ENCODE measurements at places on chromosomes 1 and 21.
A peak's percentile ranks its signal among the peaks of the same experiment; 100 is the strongest.

- peak; percentile 53 for DNase-seq
Observed at GRCh38 chr1:37561133-37562132, 4.7 kb downstream of the DNALI1 start.

DNA sequence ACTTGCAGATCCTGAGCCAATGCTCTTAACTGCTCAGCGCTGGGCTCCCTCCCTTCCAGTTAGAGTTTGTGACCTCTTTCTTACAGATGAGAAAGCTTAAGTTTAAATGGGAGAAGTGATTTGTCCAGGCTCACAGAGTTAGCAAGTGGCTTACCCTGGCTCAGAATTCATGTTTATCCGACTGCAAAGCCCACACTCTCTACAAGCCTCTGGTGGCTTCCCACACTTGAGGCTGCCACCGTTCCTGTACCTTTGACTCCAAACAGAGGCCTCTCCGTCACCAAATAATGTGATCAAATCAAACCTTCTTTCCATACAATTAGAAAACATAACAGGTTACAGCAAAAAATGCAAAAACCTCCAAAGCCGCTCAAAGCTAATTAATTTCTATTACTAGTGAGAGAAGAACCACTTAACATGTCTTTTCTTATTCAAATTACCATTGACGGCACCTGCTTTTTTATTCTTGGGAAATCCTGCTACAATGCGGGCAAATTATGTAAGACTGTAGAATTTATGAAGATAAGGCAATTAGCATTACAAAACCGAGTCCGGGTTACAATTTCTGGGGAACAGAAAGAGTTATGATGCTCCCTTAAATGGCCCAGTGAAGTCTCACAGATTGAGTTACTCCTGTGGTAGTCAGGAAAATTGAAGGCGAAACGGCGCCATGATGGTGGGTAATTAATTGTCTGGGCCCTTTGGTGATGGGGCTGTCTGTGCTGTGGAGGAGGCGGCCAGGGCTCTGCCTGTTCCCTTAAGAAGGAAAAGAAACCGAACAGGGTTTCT lies 324.3 kb upstream of the POU3F1 start:
- DNase-seq = no peak

GRCh38 chr1:31502926-31503511 lies 73.3 kb upstream of the TINAGL1 start:
- no peak for DNase-seq

DNA sequence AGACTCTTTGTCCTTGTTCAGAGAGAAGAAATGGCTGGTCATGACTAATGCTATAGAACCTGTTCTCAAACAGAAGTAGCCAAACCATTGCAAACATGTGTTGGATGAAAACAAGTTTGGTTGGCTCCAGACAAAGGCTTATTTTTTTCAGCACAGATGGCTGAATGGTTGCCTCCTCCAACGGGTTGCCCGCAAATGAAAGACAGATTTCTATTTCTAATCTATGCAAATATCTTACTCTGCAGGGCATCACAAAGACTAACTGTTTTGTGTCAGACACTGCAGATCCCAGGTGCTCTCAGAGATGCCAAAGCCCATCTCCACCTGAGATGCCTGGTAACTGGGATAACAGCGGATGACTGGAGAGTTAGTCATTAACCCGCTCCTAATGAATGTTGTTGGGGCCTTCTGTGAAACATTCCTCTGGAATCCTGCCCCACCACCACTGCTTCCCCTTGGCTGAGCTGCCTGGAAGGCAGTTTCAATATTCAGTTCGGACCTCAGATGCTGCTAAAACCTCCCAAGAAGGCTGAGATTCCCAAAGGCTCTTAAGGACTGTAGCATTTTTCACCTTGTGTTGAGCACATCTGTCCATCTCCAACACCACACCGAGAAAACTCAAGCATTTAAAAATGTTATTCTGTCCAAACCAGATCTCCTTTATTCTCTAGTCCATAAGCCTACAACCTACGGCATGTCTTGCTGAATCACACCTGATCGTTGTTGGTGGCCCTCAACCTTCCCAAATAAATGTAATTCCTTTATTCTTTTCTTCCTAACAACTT lies 104.4 kb downstream of the PTPN14 start:
- DNase-seq = no peak

GRCh38 chr1:247266053-247266452 lies 10.2 kb downstream of the VN1R5 start:
- no peak for DNase-seq

Measured in activated naive CD8-positive, alpha-beta T cell treated with anti-CD3 and anti-CD28 coated beads, Interleukin-2, amount 10 ng/mL, durations not matched to agents 7 days and 5 days (primary cell).